Fibroblast of skin of left biceps (primary cell): ENCODE measurements at places on chromosomes 7 and 10.
A peak's percentile ranks its signal among the peaks of the same experiment; 100 is the strongest.

GRCh38 chr7:111256391-111256790 is 165.5 kb downstream of the LRRN3 start:
- no peak for DNase-seq

DNA sequence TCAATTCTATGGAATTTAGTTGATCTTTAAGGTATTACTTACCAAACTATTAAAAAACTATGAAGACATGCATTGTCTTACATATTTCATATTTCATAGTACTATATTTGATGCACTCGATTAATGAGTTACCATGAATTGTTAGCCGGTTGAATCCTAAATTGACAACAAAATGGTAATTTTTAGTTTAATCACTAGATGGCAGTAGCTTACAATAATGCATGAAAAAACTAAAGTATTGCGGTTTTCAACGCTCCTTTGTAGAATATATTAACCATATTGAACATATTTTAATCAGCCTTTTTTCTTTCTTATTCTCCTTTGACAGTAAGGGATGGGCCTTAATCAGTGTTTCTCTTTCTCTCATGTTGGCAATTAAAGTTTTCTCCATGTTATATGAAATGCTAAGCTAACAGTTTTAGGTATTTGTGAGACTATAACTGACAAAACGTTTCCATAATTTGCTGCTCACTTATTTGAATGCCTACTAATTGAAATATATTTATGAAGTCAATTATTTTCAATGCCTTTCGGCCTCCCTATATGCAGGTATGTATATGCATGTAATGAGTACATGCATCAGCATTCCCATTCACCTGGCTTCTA is 48.5 kb upstream of the ARL4A start:
- no peak for DNase-seq

GRCh38 chr7:42494199-42494710 is 257.2 kb upstream of the GLI3 start:
- no peak for DNase-seq

DNA sequence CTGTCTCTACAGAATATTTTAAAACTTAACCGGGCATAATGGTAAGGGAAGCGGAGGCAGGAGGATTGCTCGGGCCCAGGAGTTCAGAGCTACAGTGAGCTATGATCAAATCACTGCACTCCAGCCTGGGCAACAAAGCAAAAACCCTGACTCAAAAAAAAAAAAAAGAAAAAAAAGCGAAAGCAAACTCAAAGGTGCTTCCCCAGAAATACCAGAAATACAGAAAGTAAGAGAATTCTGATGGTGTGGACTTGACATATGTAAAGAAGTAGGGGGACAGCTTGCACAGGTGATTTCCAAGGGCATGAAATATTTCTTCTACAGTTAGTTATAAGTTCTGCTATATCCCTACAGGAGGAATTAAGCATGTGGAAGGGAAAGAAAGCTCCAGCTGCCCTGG is 69.7 kb upstream of the APBB1IP start:
- DNase-seq: no peak

DNA sequence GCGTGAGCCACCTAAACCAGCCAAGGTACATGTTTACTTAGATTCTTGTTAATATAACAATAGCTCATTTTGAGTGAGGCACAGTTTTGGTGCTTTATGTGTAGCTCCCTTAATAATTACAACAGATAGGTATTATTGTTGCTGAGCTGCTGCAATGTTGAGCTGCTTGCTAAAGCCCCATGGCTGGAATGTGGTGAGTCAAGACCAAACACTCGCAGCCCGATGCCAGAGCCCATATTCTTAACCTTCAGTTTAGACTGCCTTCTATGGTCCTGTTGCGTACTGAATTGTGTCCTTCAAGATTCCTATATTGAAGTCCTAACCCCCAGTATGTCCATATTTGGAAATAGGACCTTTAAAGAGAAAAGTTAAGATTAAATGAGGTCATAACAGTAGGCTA is 407.1 kb downstream of the NEBL start:
- no peak for DNase-seq

- DNase-seq: no peak
Observed at GRCh38 chr10:7484456-7485243, 73.8 kb upstream of the SFMBT2 start.

- peak; percentile 63 for DNase-seq
Observed at GRCh38 chr7:44639671-44640321, 33.4 kb downstream of the OGDH start.

DNA sequence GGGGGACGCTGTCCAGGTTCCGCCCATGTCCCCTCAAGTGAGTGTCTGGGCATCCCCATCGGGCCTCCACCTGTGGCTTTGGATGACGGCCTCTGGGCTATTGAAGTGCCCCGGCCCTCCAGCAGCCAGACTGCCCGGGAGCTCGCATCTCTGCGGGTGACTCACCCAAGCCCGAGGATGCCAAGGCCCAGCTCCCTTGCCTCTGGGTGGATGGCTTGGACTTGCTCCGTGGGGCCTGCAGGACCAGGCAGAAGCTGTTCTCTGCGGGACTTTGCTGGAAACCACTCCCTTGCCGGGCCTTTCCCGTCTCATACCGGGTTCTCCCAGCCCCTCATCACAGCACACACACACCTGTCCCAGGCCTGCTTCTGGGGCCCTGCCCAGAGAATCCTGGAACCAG is 22.4 kb downstream of the DPYSL4 start:
- DNase-seq: no peak

DNA sequence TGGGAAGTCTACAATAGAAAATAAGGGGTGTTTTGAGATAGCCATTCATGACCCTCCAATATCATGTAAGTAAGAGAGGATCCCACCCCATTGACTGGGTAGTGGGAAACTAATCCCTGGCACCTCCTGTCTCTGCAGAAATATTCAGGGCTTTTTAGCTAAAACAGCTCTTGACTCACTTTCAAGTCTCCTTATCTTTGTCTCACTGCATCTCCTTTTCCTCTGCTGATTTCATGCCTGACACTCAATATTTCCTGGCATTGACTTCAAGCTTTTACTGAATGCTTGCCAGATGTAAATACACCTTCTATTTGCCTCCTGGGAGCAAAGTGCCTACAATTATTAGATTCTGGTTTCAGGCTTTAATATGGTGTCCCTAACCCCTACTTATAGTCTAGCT is 57.1 kb downstream of the CHRM2 start:
- no peak for DNase-seq

- no peak for DNase-seq
Observed at GRCh38 chr7:13067036-13067435, 379.6 kb downstream of the ARL4A start.

DNA sequence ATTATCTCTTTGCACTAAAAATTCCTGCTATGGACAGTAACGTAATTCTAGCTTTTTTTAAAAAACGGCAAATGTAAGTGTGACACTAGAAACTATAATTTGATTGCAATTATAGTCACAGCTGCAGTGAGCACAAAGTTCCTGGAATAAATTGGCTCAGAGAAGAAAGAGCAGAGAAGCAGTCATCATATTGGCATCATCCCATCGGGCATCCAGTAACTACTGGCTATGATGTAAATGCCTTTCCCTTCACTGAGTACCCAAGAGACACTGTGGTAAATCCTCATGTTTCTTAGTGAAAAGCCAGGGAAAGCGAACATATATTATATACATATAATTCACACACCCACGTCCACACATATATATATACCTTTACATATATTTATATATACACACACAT is 43.6 kb downstream of the PIP4K2A start:
- no peak for DNase-seq

GRCh38 chr7:152074673-152075072 is 49.2 kb downstream of the GALNT11 start:
- no peak for DNase-seq

DNA sequence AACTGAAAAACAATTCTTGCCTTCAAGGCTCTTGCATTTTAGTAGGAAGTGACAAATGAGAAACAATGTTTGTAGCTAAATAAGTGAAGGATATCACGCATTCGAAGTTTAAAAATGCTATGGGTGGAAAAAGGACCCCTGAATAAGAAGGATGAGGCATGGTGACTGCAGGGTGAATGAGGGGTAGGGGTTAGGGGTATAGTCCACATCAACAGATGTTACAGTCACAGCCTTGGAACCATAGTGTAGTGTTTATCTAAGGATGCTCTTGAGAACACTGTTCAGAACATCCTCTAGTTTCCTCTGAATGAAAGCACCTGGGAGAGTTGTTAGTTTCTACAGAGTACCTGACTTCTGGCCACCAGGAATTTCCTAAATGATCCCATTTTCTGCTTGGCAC is 157.0 kb downstream of the RELN start:
- DNase-seq: no peak

- DNase-seq: no peak
Observed at GRCh38 chr7:40717242-40717641, 582.4 kb downstream of the SUGCT start.

- DNase-seq: no peak
Observed at GRCh38 chr10:24982319-24983112, 30.1 kb upstream of the PRTFDC1 start.

GRCh38 chr7:41501466-41501865 is 201.4 kb downstream of the INHBA start:
- DNase-seq: no peak

GRCh38 chr7:106294334-106294733 is 9.6 kb upstream of the NAMPT start:
- no peak for DNase-seq

DNA sequence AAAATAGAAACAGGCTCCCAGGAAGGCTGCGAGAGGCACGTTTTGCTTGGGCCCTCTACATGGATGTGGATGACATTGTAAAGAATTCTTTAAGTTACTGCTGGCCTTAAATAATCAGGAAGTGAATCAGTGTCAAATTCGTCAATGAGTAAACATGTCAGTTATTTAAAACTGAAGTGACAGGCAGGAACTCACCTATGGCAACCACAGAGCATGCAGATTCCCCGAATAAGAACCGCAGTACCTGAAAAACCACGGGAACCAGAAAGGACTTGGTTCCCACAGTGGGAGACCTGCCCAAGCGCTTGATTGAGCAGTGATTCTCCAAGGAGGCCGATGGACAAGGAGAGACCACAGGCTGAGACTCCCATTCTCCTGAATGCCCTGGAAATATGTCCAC is 351.2 kb upstream of the AKR1E2 start:
- no peak for DNase-seq

GRCh38 chr7:157355784-157356511 is 19.1 kb downstream of the DNAJB6 start:
- no peak for DNase-seq

DNA sequence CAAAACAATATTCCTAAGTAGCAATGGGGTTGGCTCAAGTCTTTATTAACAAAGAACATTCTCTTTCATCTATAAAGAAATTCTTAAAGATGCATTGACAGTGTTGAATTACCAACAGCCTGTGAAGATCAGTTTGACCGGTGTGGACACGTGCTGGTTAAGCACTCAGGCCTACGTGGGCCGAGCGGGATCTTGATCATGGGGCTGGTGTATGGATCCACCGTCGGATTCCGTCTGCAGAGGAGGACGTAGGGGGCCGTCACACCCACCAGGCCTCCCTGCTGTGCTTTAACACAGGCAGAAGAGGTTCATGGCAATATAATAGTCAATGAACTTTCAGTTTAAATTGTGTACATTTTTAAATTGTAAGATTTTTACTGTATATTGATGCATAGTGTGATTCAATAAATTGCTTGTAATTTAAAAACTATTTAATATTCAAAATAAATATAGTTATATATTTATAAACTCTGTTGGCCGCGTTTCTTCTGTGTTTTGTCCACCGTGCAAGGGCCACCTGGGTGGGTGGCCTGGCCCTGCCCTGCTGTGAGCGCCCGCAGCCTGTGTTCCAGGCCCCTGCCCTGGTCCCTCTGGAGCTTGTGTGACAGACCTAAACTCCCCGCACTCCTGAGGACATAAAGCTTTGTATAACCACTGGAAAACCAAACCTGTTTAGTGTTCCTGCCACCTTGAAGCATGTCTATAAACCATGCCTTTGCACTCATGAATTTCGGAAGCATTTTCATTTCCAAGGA is 1.9 kb upstream of the BHLHA15 start:
- DNase-seq: no peak

- no peak for DNase-seq
Observed at GRCh38 chr10:13335881-13336280, 12.2 kb downstream of the SEPHS1 start.

DNA sequence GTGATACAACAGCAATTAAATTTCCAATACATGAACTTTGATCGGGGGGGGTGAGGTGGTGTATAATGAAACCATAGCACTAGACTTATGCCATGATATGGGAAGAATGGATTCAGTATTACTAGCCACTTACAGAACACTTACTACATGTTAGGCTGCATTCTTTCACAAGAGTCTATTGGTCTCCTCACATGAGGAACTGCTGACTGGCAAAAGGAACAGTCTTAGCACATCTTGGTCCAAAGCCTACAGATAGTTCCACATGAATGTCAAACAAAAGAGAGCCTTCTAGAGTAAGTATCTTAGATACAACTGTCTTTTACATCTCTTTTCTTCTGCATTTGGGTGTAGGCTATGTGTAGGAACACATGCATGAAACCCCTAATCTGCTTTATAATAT is 115.9 kb upstream of the DNAJB12 start:
- no peak for DNase-seq

- no peak for DNase-seq
Observed at GRCh38 chr7:1087952-1088920, at the start of gene GPER1. GPER1 (plus strand) TSS chr7:1088113; CDS start chr7:1091729, 3,616 bp downstream.

DNA sequence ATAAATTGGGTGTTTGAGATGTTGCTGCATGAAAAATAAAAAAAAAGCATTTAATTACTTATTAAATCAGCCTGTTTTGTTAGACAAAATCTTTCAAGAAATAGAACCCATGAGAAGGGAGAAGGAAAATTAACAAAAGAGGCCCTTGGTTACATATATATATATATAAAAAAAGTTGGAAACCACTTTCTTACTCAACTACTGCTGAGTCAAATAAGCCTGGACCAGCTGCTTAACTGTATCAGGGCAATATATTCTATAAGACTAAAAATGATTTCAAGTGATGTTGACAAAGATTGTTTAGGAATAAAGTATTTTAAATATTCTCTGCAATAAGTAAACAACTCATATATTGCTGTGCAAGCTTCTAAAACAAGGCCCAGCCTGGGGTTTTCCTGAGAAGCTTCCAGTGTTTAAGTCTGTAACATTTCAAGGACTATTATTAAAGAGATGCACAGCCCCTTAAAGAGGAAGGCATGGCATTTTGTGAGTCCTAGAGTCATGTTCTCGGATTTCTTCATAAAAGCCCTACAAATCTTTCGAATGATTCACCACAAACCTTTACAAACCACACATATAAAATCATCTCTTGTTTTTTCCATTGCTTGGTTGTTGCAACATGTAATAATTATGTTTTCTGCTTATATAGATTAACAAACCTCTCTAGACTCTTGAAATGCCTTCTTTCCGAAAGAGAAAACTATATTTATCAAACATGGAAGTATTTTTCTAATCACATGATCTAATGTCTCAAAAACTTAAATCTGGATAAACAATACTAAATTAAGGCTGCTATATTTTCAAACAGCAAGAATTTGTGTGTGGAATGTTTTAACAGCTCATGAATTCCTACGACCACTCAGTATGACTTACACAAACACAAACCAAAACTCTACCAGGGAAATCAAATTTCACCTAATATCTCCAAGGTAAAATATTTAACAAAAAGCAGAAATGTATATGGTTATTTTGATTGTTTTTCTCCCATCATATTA is 14.3 kb downstream of the JAZF1 start:
- peak; percentile 78 for DNase-seq
